ENCODE measurements at places on chromosomes 4 and X.

GRCh38 chr4:185656467-185656931, 121.2 kb upstream of the PDLIM3 start:
- no peak for DNase-seq

DNA sequence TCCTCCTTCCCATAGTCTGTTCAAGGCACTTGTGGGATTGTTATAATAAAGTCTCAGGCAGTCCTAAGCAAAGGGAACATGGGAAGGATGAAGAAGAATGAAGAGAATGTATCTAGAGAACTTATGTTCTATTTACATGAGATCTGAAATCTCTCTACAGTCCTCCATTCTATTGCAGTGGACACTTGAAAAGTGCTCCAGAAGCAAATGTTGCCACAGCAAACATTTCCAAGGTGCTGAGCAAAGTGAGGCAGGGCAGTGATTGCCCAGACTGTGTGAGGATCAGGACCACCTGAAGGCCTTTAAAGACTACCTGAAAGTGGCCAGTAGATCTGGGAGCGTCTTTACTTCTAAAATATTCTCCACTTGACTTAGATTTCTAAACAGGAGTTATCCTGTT, 203.5 kb downstream of the RBM46 start:
- no peak for DNase-seq

DNA sequence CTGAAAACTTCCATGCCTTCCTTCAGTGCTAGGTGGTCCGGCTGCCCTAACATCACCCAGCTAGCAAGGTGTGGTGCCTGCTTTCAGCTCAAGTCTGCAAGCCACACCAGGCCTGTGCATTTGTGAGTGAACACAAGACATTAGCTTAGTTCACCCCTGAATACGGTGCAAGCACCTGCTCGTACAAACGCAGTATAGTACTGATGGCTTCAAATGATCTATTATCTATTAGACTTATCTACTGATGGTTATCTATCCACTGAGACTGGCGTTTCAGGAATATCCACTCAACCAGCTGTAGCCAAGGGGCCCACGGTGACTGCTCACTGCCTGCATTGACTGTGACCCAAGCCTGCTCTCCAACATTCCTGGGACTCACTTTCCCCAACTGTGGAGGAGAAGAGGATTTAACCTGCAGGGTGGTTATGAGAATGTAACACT, 155.9 kb downstream of the SHOX start:
- DNase-seq = no peak

DNA sequence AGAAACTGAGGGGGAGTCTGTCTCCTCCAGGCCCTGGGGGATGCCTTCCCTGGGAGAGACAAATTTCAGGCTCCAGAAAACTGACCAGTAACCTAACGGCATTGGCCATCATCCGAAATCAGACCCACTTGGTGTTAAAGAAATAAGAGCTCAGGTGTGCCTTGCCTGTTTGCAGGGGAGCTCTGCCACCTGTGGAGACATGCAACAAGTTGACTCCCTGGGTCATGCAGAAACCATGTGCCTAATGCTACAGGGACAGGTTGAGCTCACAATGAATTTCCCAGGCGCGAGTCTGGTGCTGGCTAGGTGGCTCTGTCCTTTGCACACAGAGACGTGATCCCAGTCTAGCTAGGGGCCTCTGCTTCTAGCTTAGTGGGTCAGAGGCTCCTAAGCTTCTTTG, 95.8 kb upstream of the KIT start:
- DNase-seq = no peak

- DNase-seq = no peak
Measured at GRCh38 chrX:47502316-47503125, 19.5 kb upstream of the ZNF41 start.

DNA sequence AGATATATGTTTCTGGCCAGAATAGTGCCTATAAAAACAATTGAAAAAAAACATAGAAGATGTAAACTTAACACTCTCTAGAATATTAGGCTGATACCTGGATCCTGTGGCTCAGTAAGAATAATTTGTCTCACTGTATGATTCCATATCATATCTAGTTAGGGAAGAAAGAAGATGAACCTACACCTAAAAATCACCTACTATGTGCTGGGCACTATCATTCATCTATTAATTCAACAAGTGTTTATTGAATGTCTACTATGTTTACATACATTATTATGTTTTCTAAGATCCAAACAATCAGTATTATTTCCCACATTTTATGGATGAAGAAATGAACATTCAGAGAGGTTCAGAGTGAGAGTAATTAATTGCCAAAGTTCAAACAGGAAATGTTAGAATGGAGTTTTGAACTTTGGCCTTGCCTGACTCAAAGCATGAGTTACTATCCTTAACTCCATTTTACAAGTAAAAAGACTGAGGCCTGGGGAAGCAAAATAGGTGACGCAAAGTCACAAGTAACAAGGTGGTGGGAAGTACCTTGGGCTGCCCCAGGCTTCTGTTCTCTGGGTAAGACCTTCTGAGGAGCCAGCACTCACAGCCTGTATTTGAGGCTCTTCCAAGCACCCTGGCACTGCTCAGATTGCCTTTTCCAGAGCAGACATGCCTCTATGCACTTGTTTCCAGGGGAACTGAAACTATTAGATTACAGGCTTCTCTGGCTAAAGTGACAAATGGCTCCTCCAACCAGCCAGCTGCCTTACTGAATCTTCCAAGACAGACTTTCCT, 111.1 kb upstream of the ACSL4 start:
- DNase-seq = no peak

DNA sequence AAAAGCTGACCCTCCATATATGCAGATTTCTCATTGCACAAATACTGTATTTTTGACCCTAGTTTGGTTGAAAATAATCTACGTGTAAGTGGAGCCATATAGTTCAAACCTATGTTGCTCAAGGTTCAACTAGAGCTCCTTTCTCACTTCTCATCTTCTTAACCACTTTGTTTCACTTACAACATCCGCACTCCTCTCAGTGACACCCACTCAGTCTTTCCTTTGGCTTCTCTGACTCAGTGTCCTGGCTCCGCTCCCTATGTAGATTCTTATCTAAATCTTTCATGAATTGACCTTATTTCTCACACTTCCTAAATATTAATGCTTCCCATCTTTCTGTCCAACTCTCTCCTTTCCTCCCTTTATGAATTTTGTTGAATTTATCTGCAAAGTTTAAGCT, 32.9 kb upstream of the DKK2 start:
- DNase-seq = no peak

GRCh38 chr4:73451404-73451803, 15.4 kb downstream of the AFP start:
- no peak for DNase-seq

GRCh38 chrX:134688839-134689238, 30.6 kb upstream of the PLAC1 start:
- no peak for DNase-seq

DNA sequence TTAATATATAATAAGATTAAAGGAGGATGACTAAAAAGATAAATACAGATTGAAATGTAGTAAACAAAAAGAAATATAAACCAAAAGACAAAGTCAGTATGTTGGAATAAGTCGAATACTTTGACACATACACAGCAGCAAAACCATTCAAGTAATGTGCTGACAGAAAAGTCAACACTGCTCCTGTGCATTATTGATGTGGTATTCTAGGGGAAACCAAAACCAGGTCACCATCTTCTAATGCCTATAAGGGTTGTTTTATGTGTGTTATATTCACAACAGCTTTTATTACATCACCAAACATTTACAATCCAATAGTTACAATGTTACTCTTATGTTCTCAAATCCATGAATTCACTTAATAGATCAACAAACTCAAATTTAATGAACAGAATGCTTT, 111.8 kb upstream of the DKK2 start:
- DNase-seq = no peak

DNA sequence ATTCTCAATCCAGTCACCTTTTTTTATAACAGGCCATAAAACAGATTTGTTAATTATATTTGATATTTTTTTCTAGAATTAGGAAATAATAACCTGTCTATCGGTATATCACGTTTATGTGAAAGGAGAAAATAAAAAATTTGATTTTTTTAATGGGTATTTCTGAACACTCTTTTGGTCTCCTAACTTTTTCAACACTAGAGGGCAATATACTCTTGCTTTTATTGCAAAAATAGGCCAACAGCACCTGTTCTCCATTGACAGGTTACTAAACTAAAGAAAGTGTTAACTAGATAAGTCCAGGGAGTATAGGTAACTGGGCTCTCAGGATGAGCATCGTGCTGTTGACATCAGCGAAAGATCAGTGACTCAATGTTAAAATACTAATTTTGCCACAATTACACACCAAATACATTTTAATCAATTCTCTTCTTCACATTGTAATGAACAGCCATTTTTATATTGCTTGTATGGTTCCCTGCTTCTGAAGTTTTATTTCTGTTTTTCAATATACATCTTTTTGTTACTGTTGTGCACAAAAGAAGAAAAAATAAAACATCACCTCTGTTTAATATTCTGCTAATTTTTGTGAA, 22.8 kb downstream of the NDST4 start:
- no peak for DNase-seq

- DNase-seq = no peak
Measured at GRCh38 chrX:39670281-39670680, 427.5 kb downstream of the BCOR start.

- no peak for DNase-seq
Measured at GRCh38 chrX:152810403-152810802, 20.2 kb downstream of the CETN2 start.

GRCh38 chr4:109444182-109444844, 10.7 kb downstream of the SEC24B start:
- DNase-seq = no peak

- no peak for DNase-seq
Measured at GRCh38 chr4:8332038-8332857, 62.7 kb downstream of the HTRA3 start.

GRCh38 chr4:40887764-40888131, 138.0 kb downstream of the NSUN7 start:
- no peak for DNase-seq

GRCh38 chrX:63918611-63919010, 133.6 kb upstream of the ARHGEF9 start:
- DNase-seq = no peak

GRCh38 chrX:57587607-57588006, 4.2 kb upstream of the ZXDB start:
- DNase-seq = no peak

DNA sequence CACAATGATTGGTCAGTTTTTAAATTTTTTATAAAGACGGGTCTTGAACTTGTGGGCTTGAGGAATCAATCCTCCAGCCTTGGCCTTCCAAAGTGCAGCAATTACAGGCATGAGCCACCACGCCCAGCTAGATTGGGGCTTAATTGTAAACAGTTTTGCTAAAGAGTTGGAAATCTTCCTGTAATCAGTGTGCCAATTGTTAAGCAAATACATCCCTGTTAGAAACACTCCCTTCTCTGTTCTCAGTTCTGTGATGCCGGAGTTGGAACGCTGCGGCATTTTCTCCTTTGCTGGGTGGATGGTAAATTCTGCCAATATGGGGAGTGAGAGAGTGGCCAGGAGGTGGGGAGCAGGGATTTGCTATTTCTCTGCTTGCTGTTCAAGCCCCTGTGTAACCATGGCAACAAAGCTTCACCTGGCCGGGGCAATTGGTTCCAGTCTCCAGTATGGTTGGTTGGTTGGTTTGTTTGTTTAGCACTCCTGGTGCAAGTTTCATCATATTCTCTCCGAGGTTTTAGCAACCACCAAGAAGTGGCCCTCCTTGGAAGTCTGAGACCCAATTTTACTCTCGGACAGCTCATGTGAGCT, 3.0 kb upstream of the SPATA4 start:
- DNase-seq = no peak

DNA sequence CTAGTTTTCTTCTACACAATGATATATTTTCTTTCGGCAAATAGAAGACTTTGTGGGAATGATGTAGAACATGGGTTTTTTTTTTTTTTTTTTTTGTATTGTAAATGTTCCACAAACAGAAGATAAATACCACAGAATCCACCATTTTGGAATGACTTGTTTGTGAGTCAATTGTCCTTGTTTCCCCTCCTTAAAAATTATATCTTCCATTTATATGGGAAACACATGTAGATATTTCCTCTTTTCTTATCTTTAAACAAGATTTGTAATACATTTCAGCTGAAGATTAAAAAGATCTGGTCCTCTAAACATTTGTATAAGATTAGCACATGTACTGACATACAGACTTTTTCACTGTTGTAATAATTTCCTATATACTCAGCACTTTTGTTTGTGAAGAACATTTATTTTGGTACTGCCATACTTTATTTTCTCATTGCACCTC, 304.6 kb downstream of the SPRY1 start:
- DNase-seq = no peak

DNA sequence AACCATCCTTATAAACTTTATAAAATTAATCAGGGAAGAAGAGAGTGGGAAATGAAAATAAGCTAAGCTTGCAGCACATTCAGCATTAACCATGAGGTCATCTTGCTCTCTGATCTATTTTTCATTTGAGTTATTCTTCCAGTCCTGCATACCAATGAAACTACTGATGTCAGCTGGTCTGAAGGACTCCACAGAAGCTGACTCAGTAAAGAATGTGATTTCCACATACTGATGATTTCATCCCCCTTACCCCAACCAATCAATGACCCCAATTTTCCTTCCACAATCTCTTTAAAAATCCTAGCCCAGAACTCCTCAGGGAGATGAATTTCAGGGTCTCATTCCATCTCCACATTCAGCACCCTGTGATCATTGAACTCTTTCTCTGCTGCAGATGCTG, 18.8 kb upstream of the DSPP start:
- no peak for DNase-seq

DNA sequence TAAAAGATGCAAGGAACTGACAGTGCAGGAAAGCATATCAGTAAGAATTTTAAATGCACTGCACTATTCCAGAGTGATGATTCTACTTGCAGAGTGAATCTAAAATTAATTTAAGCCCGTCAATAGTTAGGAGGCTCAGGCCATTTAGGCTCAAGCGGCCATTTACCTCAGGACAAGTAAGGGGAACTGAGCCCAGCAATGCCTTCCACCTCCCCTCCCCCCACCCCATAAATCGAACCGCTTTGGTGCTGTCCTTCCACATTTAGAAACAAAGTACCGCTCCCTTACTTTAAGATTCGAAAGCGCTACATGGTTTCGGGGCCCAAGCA, 665 bp downstream of the RBM41 start:
- DNase-seq = no peak

DNA sequence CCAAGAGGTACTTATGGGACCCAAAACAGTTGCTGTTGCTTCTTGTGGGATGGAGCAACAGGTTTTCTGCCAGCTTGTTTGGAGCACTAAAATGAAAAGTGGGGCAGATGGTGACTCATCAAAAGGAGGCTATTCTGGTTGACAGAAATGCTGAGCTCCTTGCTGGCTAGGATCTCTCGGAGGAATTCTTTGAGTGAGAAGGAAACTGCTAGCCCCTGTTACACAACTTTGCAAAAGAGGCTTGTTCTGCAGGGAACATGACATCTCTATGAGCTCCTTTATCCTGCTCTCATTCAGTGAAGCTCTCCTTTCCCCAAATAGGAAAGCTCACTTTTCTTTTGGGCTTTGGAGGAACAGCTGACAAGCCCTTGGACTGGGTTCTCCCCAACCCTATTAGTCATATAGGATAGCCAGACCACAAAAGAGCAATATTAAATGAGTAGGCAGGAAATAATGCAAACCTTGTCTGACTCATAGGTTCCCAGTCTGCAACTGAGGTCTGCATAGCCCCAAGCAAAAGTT, 108.3 kb downstream of the CDS1 start:
- peak; percentile 89 for DNase-seq

GRCh38 chrX:100643212-100643611, 787 bp upstream of the SRPX2 start:
- DNase-seq = no peak

GRCh38 chr4:89486673-89487072, 179.1 kb upstream of the GPRIN3 start:
- no peak for DNase-seq

- no peak for DNase-seq
Measured at GRCh38 chr4:86043755-86044592, 315.9 kb downstream of the MAPK10 start.

GRCh38 chr4:21790438-21791029, 158.0 kb downstream of the KCNIP4 start:
- DNase-seq = no peak
